Stimulated activated CD4-positive, alpha-beta T cell treated with anti-CD3 and anti-CD28 coated beads, TNF-alpha, amount 100 ng/mL, for 24 hours (primary cell): ENCODE measurements at places on chromosomes 16 and 17.

DNA sequence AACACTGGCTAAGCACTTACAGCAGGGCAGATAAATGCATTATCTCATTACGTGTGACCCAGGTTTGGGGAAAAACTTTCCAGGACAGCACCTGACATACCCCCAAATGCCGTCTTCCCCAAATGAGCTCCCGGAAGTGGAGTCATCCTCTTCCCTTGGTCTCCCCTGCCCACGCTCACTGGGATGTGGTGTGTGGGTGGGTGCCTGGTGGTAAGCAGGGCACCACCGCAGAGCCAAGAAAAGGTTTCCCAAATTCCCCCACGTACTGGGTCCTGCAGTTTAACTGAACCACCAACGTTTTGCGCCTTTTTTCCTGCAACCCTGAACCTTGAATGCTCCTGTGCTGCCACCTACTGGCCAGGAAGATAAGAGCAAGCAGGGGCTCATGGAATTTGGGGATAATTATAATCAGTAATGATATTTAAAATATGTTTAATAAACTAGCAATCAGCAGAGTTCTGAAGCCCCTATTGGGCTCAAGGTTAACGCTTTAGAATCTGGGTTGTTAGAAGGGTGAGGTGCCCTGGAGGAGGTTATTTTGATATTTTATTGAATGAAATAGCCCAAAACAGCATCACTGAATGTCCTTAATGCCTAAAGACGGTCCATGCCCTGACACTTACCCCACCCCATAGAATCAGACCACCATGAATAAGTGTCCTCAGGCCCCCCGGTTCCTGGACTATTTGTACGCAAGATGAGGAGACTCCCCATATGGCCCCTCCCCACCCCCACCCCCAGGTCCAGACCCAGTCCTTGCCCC lies 8.0 kb downstream of the SPPL2C start:
- DNase-seq = peak; percentile 31

DNA sequence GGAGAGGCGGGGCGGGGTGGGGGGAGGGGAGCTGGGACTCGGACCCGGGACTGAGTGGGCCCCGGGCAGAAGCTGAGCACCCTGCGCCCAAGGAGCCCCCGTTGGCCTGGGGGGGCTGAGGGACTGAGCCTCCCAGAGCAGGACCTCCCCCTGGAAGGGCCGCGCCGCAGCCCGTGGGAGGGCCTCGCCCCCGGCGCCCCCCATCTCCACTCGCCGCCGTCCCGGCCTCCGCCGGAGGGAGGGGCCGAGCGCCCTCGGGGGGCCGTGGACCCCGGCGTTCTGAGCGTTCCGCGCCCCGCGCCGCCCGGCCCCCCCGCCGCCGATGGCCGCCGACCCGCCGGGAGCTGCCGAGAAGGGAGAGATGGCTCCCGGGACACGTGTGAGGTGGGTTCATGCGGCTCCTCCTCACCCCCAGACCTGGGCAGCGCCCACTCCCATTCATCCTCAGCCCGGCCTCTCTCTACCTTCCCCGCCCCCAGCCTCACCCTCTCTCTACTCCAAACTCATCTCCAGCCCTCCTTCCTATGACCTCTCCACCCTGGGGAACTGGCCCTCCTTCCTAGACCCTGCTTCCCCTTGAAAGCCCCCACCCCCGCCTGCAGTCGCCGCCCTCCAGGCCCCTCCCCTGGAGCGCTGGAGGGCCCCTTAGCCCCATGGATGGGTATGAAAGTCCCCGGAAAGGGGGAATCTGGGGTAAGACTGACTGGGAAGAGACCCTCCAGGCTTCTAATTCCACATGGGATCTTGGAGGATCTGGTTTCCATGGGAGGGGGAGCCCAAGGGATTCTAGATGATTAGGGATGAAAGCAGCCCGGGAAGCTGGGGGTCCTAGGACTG lies 922 bp downstream of the FBXL19 start:
- DNase-seq = no peak

DNA sequence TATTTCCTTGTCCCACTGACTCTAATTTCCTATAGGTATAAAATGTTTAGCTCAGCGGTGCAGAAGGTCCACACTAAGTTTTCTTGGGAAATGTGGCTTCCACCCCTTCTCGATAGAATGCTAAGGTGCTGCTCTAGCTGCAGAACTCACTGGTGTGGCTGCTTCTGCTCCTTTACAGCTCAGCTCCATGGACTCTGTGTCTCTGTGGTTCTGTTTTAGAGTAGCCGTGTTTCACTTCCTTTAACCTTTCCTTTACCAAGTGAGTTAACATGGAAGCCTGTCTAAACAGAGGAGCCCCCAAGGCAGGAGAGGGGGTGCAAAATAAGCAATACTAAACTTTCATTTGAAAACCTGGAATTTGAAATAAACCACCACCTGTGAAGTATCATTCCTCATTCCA lies 65.3 kb downstream of the SPECC1 start:
- DNase-seq = no peak

DNA sequence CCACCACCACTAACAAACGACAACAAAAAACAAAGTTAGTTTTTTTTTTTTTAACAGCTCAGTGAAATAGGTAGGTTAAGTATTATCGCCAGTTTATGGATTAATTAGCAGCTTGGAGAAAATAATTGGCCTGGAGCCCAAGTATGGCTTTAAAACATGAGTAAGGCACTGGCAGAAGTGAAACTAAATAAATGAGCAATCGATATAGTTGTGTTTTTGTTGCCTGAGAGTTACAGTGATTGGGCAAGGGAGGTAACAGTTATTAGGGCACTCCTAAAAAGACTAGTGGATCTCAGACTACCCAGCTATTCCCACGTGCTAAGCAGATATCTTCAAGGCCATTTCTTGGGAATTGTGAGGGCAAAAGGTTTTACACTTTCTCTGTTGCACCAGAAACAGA lies 2.4 kb downstream of the MLKL start:
- DNase-seq = no peak

GRCh38 chr17:76446449-76447231 lies 6.3 kb downstream of the UBE2O start:
- no peak for DNase-seq

DNA sequence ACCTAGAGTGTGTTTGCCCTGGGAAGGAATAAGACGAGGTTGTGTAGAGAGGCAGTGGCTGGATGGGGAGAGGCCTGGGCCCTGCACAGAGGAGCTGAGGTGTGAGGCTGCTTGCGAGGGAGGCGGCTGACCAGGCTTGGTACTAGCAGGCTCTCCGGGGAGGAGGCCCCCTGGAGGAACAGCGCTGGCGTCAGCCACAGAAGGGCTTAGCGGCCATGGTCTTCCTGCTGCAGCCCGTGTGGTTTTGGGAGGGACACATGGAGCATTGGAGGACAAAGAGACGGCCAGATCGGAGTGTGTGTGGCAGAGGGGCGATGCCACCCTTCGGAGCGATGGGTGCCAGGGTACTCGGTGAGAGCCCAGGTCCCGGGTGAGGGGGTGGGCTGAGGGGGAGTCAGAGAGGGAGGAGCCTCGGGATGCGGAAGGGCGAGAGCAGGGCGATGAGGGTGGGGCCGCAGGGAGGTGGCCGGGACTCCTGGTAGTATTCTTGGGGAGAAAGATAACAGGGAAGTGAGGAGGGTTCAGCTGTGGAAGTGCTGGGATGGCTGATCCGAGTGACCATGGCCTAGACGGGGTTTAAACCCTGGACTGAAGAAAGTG lies 8.3 kb downstream of the BANP start:
- DNase-seq = no peak

DNA sequence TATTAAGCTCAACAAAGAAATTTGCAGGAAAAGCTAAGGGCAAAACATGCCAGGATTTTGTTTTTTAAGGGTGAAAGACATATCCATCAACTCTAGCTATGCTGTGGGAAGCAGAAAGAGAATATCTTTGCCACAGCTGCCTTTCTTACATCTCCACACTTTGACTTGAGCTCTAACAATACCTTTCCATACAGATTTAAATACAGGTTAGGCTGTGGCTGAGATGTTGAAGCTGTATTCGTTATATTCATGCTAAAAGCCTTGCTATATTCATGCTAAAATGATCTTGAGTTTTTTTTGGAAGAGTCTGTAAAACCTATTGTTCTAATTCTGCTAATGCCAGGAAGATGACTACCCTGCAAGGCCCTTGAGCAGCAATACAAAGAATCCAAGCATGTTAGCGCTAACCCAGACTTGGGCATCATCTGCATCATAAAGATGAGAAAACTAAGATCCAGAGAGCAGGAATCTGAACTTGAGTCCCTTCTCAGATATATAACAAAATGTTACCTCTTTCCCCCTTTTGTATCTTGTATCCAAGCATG lies 204.8 kb upstream of the C17orf78 start:
- DNase-seq = no peak

DNA sequence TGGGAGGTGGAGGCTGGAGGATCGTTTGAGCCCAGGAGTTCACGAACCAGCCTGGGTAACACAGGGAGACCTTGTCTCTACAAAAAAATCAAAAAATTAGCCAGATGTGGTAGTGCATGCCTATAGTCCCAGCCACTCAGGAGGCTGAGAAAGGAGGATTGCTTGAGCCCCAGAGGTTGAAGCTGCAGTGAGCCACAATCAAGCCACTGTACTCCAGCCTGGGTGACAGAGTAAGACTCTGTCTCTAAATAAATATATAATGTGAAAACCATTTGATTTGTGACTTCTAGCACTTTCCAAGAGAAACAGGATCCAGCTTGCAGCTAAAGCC lies 459.1 kb downstream of the SOX9 start:
- DNase-seq = no peak

- DNase-seq = no peak
Observed at GRCh38 chr17:67098006-67098405, 53.7 kb downstream of the CACNG1 start.

DNA sequence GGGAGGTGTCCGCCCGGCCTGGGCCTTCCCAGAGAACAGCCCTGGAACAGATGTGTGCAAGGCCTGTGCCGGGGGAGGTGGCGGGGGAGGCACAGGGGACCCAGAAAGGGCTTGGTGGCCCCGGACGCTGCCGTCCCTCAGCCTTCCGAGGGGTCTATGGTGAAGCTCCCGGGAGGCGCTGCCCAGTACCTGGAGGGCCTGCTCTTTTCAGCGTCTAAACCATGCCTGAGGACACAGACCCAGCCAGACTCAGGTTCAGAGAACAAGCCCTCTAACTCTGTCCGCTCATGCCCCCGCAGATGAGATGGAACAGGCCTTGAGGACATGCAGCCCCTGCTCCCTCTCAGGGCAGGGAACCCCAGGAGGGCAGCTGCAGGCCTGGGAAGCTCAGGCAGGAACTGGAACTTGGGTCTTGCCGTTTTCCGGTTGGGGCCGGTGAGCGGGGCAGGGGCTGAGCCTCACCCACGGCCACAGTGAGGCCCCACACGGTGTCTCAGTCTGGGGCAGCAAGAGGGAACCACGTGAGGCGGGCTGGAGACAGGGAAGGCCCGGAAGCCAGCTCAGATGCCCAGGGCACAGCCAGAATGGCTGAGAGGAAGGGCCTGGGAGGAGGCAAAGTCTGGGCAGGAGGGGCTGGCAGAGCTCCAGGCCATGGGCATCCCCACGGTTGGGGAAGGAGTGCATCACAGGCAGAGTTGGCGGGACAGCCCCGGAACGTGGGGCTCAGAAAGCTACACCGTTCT lies 12.5 kb downstream of the SLC16A3 start:
- DNase-seq = peak; percentile 20

DNA sequence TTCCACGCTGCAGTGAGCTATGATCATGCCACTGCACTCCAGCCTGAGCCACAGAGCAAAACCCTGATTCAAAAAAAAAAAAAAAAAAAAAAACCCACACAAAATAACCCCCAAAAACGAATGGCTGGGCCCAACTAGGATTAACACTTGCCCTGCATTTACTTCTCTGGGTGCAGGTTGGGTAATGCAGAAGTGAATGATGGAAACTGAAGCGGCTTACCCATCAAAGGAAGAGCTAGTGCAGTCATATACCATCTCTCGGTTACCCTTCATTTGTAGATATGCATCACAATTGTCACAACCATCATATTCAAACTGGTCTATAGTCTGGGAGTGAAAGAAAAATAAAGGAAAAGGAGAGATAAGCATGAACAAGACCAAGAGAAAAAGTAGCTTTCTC lies 819 bp downstream of the SUPT4H1 start:
- DNase-seq = no peak

DNA sequence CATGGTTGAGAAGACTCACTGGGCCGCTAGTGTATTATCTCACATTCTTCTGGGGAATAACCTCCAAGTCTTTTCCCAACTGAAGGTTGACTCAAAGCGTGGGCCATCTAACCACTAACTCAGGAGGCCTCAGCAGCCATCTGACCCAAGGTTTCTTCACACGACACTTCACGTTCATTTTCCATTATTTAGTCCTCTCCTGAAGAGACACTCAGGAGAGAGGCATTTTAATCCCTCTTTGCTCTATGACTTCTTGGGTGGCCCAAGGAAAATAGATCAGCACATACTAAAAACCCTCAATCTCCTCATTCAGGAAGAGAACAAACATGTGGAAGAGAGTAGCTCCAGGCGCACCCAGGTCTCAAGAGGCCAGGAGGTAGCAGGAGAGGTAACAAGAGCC lies 252.8 kb upstream of the FOXF1 start:
- no peak for DNase-seq

DNA sequence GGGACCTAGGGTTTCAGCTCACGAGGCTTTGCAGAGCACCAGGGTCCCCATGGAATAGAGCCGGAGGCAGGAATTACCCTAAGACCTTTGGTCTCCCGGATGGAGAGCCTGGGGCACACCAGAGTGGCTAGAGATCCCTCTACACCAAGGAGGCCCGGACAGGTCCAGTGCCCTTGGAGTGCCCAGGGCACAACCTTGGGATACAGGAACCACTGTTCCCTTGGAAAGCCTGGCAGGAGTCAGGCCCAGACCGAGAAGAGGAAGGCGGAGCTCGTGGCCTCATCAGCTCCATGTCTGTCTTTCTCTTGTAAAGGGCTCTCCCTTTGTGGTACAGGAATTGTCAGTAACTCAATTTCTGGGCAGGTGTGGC lies 3.8 kb upstream of the DBNDD1 start:
- DNase-seq = no peak

DNA sequence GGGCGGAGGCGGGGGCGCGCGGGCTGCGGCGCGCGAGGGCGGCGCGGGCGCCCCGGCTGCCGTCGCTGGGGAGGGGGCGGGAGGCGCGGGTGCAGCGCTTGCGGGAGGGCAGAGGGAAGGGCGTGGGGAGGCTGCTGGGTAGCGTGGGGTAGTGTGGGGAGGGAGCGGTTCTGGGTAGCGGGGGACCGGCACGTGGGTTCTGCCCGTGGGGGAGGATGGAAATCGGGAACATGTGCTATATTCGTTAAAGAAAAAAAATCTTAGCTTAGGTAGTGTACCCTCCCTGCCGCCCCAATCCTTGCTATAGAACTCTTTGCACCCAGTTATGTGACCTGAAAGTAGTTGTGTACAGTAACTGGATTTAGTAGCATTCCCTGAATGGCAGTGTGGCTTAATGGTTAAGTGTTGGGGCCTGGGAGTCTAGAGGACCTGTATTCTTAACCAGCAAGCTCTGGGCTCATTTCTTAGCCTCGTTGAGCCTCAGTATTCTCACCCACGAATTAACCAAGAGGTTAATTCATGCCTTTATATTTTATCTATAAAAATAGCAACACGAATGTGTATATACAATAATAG lies 646 bp downstream of the RABEP1 start:
- DNase-seq = no peak

GRCh38 chr16:35931722-35932121 lies 2472.3 kb downstream of the TP53TG3F start:
- DNase-seq = no peak

GRCh38 chr17:71438631-71439146 lies 682.1 kb upstream of the SOX9 start:
- DNase-seq = no peak

GRCh38 chr16:13471036-13471435 lies 448.9 kb upstream of the ERCC4 start:
- DNase-seq = no peak

GRCh38 chr17:64278614-64279013 lies 15.6 kb upstream of the TEX2 start:
- no peak for DNase-seq

GRCh38 chr16:77895962-77896361 lies 107.6 kb downstream of the VAT1L start:
- DNase-seq = no peak

- no peak for DNase-seq
Observed at GRCh38 chr16:83105279-83106077, 478.7 kb downstream of the CDH13 start.
